CD4-positive, alpha-beta T cell (primary cell): ENCODE measurements at places on chromosomes 7 and 10. TPM values are rescaled to one million over a fixed set of nuclear protein-coding genes. Genes with fewer than 3 reads are reported as not detected.

The ATRNL1 gene
- not detected for total RNA-seq

The SEMA3A gene
- total RNA-seq, result 0.50 TPM

The FMC1 gene
- 1.2 TPM for total RNA-seq

DNA sequence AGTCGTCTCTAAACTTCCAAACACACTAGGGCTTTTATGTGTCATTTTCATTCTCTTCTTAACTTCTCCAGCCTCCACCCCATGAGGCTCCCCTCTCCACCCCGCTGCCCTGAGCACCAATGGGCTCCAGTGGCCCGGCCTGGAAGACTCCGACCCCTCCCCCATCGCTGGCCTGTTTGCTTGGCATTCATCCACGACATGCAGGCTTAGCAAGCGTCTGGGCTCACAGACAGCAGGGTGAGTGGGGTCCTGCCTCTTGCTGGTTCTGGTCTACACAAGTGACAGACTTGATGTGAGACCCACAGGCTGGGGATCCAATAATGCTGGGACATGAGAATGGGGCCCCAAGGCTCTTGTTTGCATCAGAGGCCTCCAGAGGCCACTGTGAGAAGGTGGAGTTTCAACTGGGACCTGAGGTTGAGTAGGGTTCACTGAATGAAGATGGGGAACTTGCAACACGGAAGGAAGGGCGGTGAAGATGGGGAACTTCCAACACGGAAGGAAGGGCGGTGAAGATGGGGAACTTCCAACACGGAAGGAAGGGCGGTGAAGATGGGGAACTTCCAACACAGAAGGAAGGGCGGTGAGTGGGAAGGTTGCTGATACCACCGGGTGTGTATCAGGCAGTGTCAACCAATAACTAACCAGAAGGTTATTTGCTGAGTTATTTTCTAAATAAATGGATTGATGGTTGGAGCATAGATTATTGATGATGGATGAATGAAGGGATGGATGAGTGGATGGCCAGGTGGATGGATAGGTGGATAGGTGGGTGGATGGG is 14.0 kb downstream of the KNDC1 start:
- H3K4me1 ChIP-seq, result no peaks in the 10 kb centered on the region
- H3K4me3 ChIP-seq, result no peak overlapping the region
- H3K27ac ChIP-seq, result no peak overlapping the region
- H3K36me3 ChIP-seq, result no peaks in the 10 kb centered on the region
- peaks cover 7% of the 10 kb centered on the region for H3K27me3 ChIP-seq
- DNase-seq, result no peak

- no peaks in the 10 kb centered on the region for H3K27me3 ChIP-seq
- DNase-seq, result no peak
- no peak overlapping the region for H3K4me3 ChIP-seq
- H3K27ac ChIP-seq, result no peak overlapping the region
- no peaks in the 10 kb centered on the region for H3K36me3 ChIP-seq
Measured at GRCh38 chr7:45130910-45131309, 19.4 kb upstream of the TBRG4 start.

DNA sequence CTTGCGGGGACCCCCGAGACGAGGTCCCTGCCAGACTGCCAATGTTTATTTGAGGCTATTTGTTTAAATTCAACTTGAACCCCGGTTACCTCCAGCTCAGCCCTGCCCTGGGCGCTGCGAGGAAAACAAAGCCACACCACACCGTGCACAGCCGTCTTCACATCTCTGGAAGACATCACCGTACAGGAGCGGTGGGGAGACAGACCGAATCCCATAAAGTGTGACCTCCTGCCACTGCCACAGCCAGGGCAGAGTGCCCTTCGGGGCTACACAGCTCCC is 40.0 kb downstream of the PRKAG2 start:
- H3K4me1 ChIP-seq, result peaks cover 51% of the 10 kb centered on the region
- DNase-seq, result no peak
- no peak overlapping the region for H3K27ac ChIP-seq
- H3K4me3 ChIP-seq, result no peak overlapping the region

DNA sequence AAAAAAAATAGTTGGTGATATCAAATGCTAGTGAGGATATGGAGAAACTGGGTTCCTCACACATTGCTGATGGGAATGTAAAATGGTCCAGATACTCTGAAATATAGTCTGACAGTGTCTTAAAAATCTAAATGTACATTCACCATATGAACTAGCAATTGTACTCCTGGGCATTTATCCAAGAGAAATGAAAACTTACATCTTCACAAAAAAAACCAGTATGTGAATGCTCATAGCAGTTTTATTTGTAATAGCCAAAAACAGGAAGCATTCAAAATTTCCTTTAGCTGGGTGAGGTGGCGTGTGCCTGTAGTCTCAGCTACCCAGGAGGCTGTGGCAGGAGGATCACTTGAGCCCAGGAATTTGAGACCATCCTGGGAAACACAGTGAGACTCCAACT is 2.1 kb upstream of the SSC4D start:
- no peaks in the 10 kb centered on the region for H3K36me3 ChIP-seq
- DNase-seq, result no peak
- H3K27ac ChIP-seq, result no peak overlapping the region
- H3K4me1 ChIP-seq, result no peaks in the 10 kb centered on the region
- no peak overlapping the region for H3K4me3 ChIP-seq

- H3K4me1 ChIP-seq, result peaks cover 4% of the 10 kb centered on the region
- no peak overlapping the region for H3K4me3 ChIP-seq
- no peak overlapping the region for H3K27ac ChIP-seq
- peak; percentile 56 for DNase-seq
- H3K27me3 ChIP-seq, result no peaks in the 10 kb centered on the region
- H3K36me3 ChIP-seq, result no peaks in the 10 kb centered on the region
Measured at GRCh38 chr7:111029574-111030251, 61.2 kb upstream of the LRRN3 start.

- no peak for DNase-seq
- peaks cover 4% of the 10 kb centered on the region for H3K27me3 ChIP-seq
- H3K4me3 ChIP-seq, result no peak overlapping the region
- no peaks in the 10 kb centered on the region for H3K36me3 ChIP-seq
- no peak overlapping the region for H3K27ac ChIP-seq
Measured at GRCh38 chr7:50629238-50629901, 64.2 kb upstream of the DDC start.

DNA sequence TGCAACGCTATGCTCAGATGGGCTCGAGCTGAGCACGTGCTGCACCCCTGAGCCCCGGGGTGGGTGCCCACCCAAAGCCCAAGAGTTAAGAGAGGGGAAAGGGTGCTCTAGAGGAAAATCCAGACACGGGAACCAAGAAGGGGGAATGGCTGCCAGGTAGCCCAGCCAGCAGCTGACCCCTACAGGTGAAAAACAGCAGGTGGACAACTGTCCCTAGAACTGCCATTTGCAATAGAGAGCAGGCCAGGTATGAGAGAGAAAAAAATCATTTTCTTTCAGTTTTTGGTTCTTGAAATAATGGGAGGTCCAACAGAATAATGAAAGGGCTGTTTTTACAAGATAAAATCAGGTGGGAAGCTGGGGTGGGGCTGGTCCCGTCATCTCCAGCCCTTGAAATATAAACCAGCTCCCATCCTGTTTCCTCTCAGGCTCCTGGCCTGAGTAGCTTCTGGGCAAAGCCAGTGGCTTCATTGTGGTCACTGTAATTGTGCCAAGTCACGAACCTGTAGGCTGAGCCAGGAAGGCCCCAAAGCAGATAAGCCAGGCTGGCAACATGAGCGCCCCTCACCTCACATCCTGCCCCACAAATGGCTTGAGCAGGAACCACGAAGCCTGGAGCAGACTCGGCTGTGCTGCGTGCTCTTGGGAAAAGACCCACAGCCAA is 257.8 kb downstream of the SNX10 start:
- H3K4me3 ChIP-seq, result no peak overlapping the region
- no peaks in the 10 kb centered on the region for H3K36me3 ChIP-seq
- H3K4me1 ChIP-seq, result no peaks in the 10 kb centered on the region
- no peak for DNase-seq
- peaks cover 2% of the 10 kb centered on the region for H3K27me3 ChIP-seq

GRCh38 chr10:97711640-97712572 is 1.6 kb upstream of the MARVELD1 start:
- no peaks in the 10 kb centered on the region for H3K27me3 ChIP-seq
- H3K4me3 ChIP-seq, result no peak overlapping the region
- DNase-seq, result no peak

DNA sequence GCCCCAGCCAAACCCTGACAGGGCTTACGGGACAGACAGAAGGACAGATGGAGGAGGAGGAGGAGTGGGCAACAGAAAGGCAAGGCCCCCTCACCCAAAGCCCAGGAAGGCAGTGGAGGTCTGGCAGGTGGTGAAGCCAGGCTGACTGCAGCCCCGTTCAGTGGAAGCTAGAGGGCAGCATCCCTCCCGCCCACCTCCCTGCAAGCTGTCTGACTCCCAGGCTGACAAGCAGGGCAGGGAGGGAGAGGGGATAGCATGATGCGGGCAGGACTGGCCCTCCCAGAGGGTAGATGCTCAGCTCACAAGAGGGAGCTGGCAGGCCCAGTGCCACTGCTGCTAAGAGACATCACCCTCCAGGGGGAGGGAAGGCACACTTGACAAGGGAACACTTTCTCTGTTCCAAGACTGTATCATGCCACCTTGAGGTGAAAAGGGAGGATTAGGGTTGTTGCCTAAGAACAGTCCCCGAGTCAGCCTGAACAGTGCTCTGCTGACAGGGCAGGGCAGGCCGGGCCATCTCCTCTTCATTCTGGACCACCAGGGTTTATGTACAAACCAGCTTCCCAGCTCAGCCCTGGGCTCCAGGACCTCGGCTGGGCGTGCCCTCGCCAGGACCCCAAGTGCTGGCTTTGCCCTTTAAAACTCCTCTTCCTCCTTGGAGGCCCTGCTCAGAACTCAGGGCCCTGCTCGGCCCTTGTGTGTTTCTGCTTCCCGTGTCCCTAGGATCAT is 61.8 kb downstream of the RASGEF1A start:
- peaks cover 22% of the 10 kb centered on the region for H3K4me1 ChIP-seq
- no peaks in the 10 kb centered on the region for H3K36me3 ChIP-seq
- H3K4me3 ChIP-seq, result no peak overlapping the region
- H3K27me3 ChIP-seq, result no peaks in the 10 kb centered on the region

GRCh38 chr10:88411772-88412349 is 171.3 kb downstream of the RNLS start:
- no peak overlapping the region for H3K27ac ChIP-seq
- no peaks in the 10 kb centered on the region for H3K27me3 ChIP-seq
- no peak for DNase-seq
- H3K4me3 ChIP-seq, result no peak overlapping the region
- no peaks in the 10 kb centered on the region for H3K36me3 ChIP-seq

DNA sequence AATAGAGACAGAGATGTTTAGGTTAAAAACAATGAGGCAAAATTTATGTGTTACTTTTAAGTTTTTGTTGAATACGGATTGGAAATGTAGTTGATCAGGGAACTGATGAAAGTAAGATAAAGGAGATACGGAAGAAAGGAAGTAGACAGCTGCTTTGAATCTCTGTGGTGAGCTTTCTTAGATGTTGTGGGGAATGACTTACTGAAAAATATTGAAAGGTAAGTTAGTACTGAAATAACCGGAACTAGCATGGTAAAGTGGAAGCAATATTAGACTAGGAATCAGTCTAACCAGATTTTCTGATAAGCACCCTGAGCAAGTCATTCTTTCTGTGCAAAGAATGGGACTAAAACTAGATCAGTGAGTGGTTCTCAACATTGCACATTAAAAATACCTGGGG is 34.8 kb downstream of the LUC7L2 start:
- DNase-seq, result no peak
- no peaks in the 10 kb centered on the region for H3K27me3 ChIP-seq
- H3K4me1 ChIP-seq, result peaks cover 21% of the 10 kb centered on the region
- H3K27ac ChIP-seq, result peak overlapping the region; percentile 3

DNA sequence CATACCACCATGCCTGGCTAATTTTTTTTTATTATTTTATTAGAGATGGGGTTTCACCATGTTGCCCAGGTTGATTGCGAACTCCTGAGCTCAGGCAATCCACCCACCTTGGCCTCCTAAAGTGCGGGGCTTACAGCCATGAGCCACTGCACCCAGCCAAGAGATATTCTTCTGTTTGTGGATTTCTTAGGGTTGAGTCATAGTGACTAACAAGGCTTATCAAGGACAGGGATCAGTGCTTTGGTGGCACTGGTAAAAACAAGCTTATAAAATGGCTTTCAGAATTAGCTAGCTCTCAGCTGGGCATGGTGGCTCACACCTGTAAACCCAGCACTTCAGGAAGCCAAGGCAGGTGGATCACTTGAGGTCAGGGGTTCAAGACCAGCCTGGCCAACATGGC is 122.4 kb downstream of the ZNF248 start:
- no peaks in the 10 kb centered on the region for H3K27me3 ChIP-seq
- H3K4me3 ChIP-seq, result no peak overlapping the region
- H3K36me3 ChIP-seq, result no peaks in the 10 kb centered on the region
- H3K27ac ChIP-seq, result no peak overlapping the region
- no peaks in the 10 kb centered on the region for H3K4me1 ChIP-seq

GRCh38 chr10:62015994-62016393 is 114.5 kb downstream of the ARID5B start:
- H3K27ac ChIP-seq, result no peak overlapping the region
- H3K4me3 ChIP-seq, result no peak overlapping the region
- peaks cover 18% of the 10 kb centered on the region for H3K36me3 ChIP-seq
- no peak for DNase-seq

GRCh38 chr7:4297918-4298219 is 384.2 kb upstream of the FOXK1 start:
- H3K4me3 ChIP-seq, result no peak overlapping the region
- no peaks in the 10 kb centered on the region for H3K4me1 ChIP-seq
- no peaks in the 10 kb centered on the region for H3K27me3 ChIP-seq

GRCh38 chr10:87702260-87702972 is 42.7 kb downstream of the PAPSS2 start:
- no peaks in the 10 kb centered on the region for H3K4me1 ChIP-seq
- H3K4me3 ChIP-seq, result no peak overlapping the region
- no peak for DNase-seq
- no peaks in the 10 kb centered on the region for H3K27me3 ChIP-seq
- H3K36me3 ChIP-seq, result no peaks in the 10 kb centered on the region

- DNase-seq, result no peak
- no peak overlapping the region for H3K4me3 ChIP-seq
- H3K36me3 ChIP-seq, result no peaks in the 10 kb centered on the region
- peaks cover 12% of the 10 kb centered on the region for H3K4me1 ChIP-seq
Measured at GRCh38 chr7:22546769-22547168, 46.8 kb upstream of the STEAP1B start.
